ENCODE measurements at places on chromosomes 13 and 19.
A peak's percentile ranks its signal among the peaks of the same experiment; 100 is the strongest.

DNA sequence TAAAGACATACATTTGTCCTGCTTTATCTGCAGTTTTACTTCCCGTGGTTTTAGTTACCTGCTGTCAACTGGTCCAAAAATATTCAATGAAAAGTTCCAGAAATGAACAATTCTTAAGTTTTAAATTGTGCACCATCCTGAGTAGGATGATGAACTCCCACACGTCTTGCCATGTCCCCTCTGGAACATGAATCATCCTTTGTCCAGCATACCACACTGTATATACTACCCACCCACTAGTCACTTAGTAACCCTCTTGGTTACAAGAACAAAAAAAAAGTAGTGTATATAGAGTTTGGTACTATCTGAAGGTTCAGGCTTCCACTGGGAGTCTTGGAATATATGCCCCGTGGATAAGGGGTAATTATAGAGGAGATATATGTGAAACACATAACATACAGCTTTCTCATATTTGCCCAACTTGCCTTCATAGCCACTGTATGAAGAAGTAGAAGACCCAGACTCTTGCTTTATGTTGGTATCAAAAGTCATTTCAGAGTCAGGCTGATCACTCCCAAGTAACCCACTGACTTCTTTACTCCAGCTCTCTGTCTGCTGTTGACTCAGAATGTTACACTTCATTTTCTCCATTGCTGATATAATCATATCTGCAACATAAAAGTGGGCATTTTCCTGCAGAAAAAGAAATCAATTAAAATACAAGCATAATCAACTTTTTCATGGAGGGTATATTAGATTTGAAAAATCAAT lies 19.3 kb downstream of the RUBCNL start:
- no peak for DNase-seq

GRCh38 chr13:93628136-93628797 lies 401.7 kb downstream of the GPC6 start:
- DNase-seq = no peak

DNA sequence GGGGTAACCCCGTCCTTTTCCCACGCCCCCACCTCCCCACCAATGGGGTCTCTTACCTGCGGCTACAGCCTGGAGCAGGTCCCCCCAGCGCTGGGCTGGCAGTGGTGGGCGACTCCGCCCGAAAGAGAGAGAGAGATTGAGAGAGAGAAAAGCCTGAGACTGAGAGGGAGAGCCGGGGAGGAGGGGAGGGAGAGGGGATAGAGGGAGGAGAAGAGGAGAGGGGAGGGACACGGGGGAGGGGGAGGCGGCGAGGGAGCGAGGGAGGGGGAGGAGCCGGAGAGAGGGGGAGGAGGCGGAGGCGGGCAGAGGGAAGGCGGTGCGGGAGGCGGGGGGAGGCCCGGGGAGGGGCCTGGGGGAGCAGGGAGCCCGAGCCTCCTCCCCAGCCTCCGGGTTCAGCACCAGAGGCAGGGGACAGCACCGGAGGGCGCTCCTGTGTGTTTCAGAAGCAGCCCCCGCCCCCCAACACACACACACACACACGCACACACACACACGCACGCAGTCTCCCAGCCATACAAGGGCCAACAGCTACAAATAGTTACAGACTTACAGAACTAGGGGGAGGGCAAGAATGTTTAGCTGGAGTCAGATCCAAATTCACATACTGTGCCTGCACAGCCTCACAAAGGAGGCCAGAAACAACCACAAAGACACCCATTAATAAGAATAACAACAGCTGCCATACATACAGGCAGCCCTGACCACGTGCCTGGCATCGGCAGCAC lies at the start of gene SLC8A2:
SLC8A2 (minus strand) TSS at position 161 of the 725 bp plus-strand sequence. CDS start 5,490 bp downstream, outside the sequence.
- peak; percentile 63 for DNase-seq

GRCh38 chr13:113466383-113466782 lies 13.1 kb upstream of the ADPRHL1 start:
- no peak for DNase-seq

GRCh38 chr19:55118401-55118991 lies 1.1 kb upstream of the PPP1R12C start:
- DNase-seq = no peak

GRCh38 chr19:17803264-17803896 lies 8.4 kb downstream of the B3GNT3 start:
- no peak for DNase-seq

GRCh38 chr19:13729859-13730258 lies 34.5 kb upstream of the MRI1 start:
- DNase-seq = no peak

- DNase-seq = no peak
Observed at GRCh38 chr13:99601535-99601934, 100.3 kb downstream of the TM9SF2 start.

DNA sequence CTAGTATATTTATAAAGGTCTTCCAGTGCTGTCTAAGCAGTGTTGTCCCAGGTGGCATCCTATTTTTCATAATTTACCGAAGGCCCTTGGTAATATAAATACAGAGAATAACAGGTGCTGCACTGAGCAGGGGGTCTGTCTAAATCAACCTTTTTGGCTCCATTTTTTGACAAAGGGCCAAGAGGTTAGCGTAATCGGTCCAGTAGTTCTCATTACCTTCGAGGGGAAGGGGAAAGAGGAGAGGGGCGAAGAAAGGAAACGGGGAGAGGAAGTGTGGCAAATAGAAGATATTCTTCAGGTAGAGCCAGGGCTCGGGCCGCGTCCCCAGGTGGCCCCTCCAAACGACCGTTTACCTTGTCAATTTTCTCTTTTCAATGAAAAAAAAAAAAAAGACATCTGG lies 749 bp upstream of the PAN3 start:
- DNase-seq = peak; percentile 27

DNA sequence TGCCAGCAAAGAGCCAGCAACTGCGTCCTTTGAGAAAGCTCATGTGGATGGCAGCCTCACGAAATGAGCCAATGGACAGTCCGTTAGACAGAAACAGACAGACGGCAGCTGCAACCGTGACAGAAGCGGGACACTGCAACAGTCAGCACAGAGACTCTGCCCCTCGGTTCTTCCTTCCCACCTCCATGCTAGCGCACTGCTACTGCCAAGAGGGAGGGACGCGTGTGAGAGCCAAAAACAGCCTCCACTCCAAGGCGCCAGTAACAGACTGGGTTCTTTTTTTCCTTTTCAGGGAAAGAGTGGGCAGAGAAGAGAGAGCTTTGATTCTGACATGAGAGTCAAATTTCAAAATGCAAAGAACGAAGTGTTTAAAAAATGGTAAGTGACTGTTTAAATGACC lies 77.5 kb downstream of the SERP2 start:
- no peak for DNase-seq

- no peak for DNase-seq
Observed at GRCh38 chr19:48629297-48629598, 7.9 kb downstream of the DBP start.

DNA sequence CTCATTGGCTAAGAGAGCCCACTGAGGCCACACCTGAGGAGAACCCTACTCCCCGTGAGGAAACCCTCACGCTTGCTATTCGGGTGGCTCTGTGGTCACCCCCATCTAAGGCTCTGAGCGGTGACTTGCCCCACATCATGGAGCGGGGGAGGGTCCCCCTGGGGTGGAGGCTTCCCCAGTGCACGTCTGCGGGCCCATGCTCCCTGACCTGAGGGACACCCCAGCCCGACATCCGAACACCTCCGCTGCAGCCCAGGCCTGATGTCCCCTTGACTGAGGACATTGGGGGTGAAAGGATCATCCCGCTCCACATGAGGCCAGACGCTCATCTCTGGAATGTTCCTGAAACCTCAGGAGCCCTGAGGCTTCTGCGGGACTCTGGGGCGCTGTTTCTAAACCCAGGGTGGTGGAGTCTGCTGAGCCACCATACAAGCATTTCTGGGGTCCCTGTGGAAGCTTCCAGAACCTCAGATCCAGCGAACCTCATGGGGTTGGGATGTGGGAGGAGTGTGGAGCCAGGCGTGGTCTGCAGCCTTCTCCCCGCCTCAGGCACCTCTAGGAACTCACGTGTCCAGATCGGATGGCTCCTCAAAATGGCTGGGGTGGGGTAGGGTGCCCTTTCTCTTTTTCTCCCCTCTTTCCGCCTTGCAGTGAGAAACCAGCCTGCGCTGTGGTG lies 19.9 kb downstream of the TMED1 start:
- DNase-seq = no peak

DNA sequence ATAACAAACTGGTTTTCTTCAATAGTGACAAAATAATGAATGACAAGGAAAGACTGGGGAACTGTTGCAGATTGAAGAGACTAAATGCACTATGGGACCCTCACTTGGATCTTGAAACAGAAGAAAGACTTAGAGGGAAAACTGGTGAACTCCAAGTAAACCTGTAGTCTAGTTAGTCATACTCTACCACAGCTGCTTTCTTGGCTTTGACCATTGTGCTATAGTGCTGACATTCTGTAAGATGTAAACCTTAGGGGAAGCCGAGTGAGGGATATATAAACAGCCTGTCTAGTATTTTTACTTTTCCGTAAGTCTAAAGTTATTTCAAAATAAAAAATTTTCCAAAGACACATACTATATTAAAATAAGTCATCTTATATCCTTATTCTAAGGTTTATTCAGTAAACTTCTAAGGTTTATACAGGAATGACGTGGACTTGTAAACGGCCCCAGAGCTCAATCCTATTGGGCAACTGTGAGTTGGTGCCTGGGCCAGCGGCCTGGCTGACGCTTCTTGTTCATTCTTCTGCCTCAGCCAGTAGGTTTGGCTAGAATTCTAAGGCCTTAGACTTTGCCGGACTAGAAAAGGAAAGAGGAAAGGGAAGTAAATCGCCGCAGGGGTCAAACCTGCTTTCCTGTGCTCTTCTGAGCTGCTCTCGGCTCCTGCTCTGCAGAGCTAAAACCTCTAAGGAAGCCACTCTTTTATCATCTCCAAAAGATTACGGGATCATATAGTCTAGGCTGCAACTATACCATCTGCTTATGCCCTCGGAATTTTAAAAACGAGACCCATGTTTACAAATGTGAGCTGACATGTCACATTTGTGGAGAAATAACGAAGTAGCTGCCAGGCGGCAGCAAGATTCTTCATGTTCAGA lies 33.6 kb upstream of the UBE2L5 start:
- DNase-seq = no peak

- DNase-seq = peak; percentile 83
Observed at GRCh38 chr13:44191504-44192171, 182.0 kb upstream of the SERP2 start.

DNA sequence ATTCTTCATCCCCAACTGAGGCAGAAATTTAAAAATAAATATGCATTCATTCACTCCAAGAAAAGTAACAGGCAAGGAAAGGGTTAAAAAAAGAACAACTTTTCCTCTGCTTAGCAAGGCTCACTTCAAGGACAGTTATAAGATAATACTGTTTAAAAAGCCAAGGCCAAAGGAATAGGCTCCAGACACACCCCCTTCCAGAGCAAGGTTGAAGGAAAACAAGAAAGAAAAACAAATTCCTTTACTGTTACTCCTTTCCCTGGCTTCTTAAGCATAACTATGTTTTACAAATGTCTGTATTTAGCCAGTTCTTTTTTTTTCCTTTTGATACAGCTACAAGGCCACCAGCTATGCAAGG lies 8.5 kb downstream of the SIGLEC11 start:
- no peak for DNase-seq

- DNase-seq = no peak
Observed at GRCh38 chr19:31449379-31449778, 100.1 kb upstream of the TSHZ3 start.

DNA sequence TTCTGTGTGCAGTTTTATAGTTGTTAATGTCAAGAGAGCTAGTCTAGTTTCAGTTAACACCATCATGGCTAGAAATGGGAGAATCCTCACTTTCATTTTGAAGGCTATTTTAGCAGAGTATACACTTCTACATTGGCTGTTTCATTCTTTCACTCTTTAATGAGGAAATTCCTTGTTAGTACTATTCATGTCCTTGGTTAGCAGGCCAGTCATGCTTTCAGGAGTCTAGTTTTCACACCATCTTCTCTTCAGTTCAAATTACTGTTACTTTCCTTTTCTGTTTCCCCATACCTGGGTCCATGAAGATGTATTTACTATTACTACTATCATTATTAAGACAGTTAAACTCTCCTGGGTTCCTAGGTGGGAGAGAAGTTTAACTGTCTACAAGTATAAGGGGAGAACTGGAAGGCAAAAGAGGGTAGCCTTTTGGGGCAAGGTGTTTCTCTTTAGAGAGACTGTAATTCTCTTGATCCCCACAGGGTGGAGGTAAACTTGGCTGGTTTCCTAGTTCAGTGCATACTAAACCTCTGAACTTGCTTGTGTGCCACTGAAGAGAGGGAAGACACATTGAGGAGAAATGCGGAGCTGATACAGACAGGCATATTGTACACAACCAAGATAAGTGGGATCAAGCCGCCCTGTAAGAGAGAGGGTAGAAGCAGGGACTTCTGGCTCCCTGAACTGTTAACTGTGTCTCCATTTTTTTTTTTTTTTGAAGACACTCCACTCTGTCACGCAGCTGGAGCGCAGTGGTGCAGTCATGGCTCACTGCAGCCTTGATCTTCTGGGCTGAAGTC lies 41.3 kb upstream of the IGFL4 start:
- peak; percentile 49 for DNase-seq

GRCh38 chr19:858868-859843 lies at the start of gene CFD:
CFD (plus strand) TSS chr19:859664; CDS start chr19:859690, 26 bp downstream.
- DNase-seq = no peak

- no peak for DNase-seq
Observed at GRCh38 chr19:12543855-12544254, 7.4 kb downstream of the ZNF564 start.

DNA sequence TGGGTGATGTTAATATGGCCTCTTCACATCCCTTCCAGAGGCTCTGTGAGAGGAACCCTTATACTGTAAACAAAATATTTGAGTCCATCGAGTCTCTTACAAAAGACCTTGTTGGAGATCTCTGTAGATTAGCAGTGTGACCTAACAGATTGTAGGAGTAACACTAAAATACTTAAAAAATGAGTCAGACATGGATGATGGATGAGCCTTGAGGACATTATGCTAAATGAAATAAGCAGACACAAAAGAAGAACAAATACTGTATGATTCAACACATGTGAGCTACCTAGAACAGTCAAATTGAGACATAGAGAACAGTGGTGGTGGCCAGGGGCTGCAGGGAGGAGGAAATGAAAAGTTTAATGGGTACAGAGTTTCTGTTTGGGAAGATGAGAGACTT lies 152.2 kb upstream of the UBL3 start:
- DNase-seq = no peak

DNA sequence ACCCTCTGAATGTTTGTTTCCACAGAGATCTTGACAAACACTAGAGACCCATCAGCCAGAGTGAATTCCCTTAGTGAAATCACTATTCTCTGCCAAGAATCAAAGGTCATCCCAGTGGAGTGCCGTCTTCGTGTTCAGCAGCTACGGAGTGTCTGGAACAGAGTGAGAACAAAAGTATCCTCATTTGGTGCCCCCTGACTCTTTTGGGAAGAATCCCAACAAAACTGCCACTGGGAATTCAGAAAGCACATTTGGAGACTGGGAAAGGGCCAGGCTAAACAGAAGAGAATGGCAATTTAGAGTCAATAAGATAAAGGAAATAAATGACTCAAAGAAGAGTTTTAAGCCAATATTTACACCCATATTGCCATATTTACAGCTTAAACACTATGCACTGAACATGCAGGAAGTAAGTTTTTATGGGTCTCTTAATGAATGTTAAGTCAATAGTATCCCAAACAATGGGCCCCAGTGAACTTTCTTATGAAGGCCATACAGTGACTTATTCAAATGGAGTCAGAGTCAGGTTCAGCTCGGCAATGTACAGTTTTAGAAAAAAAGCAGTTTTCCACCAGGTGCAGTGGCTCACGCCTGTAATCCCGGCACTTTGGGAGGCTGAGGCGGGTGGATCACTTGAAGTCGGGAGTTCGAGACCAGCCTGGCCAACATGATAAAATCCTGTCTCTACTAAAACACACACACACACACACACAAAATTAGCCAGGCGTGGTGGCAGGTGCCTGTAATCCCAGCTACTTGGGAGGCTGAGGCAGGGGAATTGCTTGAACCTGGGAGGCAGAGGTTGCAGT lies 392.6 kb downstream of the KLF5 start:
- no peak for DNase-seq

Measured in NCI-H345 (cell line).